ENCODE measurements at places on chromosomes 6 and 20.
A peak's percentile ranks its signal among the peaks of the same experiment; 100 is the strongest.

- DNase-seq: no peak
Measured at GRCh38 chr6:48474830-48475229, 363.8 kb upstream of the PTCHD4 start.

DNA sequence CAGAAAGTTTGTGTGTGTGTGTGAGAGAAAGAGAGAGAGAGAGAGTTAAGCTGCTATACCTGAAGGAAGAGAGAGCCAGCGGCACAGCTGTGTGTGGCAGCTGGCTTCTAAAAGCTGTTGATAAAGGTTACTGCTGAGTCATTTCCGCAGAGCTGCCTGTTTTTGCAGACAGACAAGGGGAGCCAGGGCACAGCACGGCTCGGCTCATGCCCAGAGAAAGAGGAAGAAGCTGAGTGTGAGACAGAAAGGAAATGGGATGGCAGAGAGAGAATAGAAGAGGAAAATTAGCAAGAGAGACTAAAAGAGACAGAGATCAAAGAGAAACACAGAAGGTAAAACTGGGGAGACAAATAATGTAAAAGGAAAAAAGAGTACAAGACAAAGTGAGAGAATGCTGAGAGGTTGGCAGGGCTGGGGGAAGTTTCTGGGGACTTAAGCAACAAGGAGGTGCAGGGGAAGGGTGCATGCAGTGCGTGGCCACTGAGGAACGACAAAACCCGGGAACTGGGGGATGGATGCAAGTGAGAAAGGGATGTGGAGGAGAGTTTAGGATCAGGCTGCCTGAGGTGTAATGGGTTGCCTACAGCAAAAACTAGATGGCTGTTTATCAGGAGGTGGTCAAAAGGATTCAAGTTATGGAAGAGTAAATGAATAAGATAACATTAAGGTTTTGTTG is 22.7 kb downstream of the HLA-A start:
- DNase-seq: peak; percentile 83

GRCh38 chr6:168615837-168616236 is 174.9 kb downstream of the SMOC2 start:
- no peak for DNase-seq

- no peak for DNase-seq
Measured at GRCh38 chr6:69775585-69775849, 21.3 kb downstream of the LMBRD1 start.

GRCh38 chr6:156833755-156834154 is 56.6 kb downstream of the ARID1B start:
- DNase-seq: no peak

DNA sequence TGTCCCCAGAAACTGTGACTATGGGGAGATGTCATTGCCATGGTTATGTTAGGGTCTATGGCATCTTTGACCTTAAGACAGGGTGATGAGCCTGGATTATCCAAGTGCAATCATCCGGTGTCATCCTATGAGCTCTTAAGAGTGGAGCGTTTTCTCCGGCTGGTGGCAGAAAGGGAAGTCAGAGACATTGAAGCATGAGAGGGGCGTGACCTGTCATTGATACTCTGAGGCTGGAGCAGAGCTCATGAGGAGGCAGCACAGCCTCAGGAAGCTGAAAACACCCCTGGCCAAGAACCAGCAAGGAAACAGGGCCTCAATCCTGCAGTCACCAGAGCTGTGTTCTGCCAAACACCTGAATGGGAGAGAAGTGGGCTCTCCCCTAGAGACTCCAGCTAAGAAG is 59.6 kb downstream of the ANKRD60 start:
- DNase-seq: no peak

GRCh38 chr6:125528621-125529041 is 220.8 kb upstream of the HEY2 start:
- no peak for DNase-seq

DNA sequence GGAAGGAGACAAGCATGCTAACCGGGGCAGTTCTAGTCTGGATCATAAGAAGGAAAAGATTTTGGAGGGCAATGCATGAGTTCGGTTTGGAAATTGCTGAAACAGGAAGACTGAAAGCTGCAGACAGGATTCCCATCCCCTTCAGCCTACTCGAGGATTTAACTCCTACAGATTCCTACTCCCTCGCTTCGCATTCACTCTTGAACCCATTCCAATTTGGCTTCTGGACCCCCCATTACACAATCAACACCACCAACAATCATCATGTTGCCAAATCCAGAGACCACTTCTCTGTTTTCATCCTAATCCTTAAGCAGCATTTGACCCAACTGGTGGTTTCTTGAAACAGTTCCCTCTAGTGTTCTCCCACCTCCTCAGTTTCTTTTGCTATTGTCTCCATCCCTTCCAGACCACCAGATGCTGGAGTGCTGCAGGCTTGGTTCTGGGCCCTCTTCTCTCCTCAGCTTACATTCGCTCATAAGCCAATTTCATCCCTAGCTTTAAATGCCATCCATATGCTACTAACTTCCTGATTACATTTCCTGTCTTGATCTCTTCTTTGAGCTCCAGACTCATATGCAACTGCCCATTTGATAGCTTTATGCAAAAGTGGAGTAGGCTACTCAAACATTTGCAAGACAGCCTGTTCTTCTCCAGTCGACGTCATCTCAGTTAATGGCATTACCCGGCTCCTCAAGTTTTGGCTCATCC is 66.5 kb downstream of the DTNBP1 start:
- DNase-seq: no peak

- DNase-seq: no peak
Measured at GRCh38 chr20:34055290-34055689, 56.8 kb downstream of the EIF2S2 start.

DNA sequence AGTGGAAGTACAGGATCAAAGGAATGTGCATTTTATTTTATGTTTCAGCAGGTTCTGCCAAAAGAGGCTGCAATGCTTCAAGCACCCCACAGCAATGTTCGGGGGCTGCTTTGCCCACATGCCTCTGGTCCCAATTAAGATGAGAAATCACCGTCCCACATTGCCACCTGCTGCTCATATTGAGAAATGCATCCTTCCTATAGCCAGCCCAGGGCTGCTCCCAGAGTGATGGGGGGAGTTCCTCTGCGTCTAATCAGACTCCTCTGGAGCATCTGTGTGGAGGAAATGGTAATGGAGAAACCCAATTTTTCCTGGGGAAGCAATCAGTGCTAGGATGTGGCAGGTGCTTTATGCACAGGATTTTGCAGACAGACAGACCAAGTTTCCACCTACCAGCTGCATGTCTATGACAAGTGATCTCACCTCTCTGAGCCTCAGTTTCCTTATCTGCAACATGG is 33.7 kb downstream of the PTGIS start:
- peak; percentile 48 for DNase-seq

DNA sequence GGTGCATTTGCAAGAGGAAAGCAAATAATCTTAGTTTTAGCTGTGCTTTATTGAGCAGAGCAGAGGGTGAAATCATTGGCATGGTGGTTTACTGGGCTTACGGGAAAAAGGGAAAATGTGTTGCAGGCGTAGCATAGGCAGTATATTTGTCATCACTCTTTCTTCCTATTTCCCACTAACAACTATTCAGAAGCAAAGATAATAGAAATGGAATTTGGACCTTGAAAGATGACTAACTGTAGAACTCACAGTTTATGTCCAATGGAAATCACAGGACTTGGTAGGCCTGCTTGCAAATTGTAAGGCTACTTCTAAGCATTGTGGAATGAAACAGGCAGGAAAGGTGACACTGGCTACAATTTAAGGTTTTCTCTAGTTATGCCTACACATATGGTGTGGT is 611.9 kb upstream of the MAN1A1 start:
- DNase-seq: no peak

DNA sequence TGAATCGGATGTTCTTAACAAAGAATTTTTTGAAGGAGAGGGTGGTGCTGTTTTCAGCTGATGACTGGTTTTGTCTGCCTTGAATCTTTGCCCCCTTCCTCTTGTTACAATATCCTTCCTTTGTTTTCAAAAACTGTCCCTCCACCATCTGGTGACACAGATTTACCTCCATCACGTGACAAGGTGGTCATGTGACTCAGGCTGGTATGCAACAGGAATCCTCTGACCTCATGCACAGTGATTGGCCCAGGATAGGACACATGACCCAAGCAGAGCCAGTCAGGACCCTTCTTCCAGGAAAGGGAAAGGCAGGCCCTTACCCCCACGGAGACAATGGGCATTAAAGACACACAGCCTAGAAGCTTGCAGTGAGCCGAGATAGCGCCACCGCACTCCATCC is 84.7 kb upstream of the MC3R start:
- DNase-seq: no peak

- DNase-seq: no peak
Measured at GRCh38 chr20:64246616-64247306, 8.8 kb upstream of the PCMTD2 start.

DNA sequence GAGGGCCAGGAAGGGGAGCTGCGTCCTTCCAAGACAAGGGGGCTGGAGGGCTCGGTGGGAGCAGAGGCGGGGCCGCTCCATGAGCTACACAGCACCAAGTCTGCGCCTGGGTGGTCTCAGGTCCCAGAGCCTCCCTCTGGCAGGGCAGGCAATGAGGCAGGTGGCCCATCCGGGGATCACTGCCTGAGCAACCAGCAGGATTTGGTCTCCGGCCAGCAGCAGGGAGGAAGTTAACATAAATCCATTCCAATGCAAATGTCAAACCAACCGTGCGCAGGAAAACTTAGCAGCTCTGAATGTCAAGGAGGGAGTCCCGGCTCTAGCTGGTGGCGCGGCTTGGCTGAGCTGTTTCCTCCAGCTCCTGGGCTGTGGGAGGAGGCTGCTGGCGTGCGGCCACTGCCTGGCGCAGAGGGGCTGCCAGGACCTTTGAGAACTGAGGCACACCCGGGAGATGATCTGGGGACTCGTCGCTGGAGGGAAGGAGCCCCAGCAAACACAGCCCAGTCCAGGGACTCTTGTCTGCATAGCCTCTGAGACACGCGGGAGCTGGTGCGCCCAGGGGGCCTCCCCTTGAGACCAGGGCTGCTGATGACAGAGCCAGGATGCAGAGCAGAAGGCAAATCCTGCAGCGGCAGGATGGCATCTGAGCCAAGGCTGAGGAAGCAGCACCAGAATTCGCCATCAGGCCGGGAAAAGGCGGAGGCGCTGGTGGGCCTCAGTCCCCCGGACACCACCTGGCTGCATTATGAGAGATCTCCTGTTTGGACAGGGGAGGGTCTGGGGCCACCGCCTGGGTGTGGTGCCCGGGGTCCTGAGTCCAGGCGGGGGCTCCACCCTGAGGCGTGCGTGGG is 33.1 kb upstream of the CHRNA4 start:
- DNase-seq: no peak

GRCh38 chr6:153613719-153614455 is 425.2 kb upstream of the OPRM1 start:
- no peak for DNase-seq

- DNase-seq: no peak
Measured at GRCh38 chr20:20399531-20400500, 31.9 kb downstream of the INSM1 start.

DNA sequence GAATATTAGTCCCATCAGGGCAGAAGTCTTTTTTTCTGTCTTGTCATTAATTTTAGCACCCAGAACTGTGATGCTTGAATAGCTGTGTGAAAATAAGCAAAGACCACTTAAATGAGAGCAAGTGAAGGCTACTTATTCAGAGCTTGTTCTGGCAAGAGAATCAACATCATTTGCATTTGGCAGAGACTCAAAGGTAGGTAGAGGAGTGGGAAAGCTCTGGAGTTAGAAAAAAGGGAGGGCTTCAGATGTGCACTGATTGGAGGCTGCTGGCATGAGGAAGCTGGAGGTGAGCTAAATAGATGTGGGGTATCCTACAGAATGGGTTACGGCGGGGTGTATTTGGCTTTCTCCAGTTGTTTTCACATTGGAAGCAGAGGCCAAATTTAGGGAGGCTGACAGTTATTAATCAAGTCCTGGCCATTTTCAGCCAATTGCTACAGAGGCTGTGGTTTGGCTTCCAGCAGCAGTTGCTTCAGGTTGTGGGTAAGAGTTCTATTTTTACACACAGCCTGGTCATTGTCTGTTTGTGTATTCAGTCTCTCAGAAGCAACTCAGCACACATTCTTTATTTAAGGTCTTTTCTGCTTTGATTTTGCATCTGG is 254.3 kb downstream of the BTBD3 start:
- DNase-seq: no peak

- peak; percentile 76 for DNase-seq
Measured at GRCh38 chr6:30463651-30464618, 25.4 kb upstream of the HLA-E start.

GRCh38 chr20:10338426-10339180 is 95.4 kb downstream of the MKKS start:
- DNase-seq: no peak

GRCh38 chr6:135451617-135452190 is 45.8 kb downstream of the AHI1 start:
- DNase-seq: no peak

GRCh38 chr6:129046526-129046925 is 163.6 kb downstream of the LAMA2 start:
- DNase-seq: no peak

DNA sequence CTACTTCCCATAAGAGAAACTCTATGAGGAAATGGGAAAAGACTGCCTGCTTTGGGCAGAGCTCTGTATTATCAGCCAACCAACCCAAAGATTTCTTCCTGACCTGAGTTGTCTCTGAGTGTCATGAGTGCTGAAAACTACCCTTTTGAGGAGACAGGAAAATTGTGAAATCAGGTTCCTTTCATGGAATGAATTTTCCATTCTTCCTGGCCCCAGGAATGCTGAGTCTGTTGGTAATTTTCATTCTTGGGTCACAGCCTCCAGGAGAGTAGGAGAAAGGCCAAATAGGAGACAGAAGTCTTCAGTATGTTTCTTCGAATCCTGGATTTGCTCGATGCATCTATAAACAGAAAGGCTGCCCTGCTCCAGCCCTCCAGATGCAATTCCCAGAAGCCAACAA is 53.6 kb downstream of the SCML4 start:
- DNase-seq: no peak

GRCh38 chr6:10386220-10386619 is 28.7 kb downstream of the TFAP2A start:
- DNase-seq: no peak

DNA sequence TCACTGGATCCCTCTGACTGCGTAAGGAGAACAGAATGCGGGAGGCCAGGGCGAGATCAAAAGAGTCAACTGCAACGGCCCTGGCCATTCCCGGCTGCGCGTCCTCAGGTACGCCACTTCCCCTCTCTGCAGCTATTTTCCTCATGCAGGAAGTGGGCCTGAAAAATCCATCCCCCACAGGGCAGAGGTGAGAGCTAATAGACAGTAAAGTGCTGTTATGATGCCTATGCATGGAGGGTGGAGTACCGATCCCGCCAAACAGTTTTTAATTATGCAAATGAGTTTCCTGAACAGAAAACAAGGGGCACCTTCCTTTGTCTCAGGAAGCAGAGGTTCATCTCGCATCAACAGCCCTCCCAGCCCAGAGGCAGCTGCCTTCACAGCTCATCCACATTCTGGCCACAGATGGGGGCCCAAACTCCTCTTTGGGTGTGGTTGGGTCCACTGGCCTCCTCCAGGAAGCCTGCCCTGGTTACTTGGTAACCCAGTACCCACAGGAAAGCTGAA is 9.3 kb downstream of the PREX1 start:
- peak; percentile 39 for DNase-seq

DNA sequence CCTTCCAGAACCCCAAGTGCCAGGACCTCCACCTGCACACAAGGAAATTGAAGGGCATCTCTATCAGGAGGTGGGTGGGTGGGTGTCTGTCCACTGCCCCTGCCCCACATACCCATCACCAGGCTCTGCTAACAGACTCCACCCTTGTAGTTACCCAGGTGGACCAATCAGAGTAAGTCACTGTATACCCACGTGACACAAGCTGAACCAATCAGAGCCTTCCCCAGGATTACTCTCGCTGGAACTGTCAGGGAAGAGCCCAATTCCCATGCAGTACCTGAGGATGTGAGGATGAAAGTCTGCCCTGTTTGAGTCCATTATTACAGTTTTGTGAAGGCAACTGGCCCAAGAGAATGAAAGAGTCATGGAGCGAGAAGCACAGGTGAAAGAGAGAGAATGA is 4.2 kb downstream of the OCSTAMP start:
- DNase-seq: no peak

GRCh38 chr6:160974304-160974771 is 17.2 kb upstream of the MAP3K4 start:
- DNase-seq: no peak

Data from CD4-positive, alpha-beta T cell treated with Interleukin-1 beta for 1 hour (primary cell).